ENCODE measurements at places on chromosomes 2 and 18. TPM values are rescaled to one million over a fixed set of nuclear protein-coding genes. Genes with fewer than 3 reads are reported as not detected.

DNA sequence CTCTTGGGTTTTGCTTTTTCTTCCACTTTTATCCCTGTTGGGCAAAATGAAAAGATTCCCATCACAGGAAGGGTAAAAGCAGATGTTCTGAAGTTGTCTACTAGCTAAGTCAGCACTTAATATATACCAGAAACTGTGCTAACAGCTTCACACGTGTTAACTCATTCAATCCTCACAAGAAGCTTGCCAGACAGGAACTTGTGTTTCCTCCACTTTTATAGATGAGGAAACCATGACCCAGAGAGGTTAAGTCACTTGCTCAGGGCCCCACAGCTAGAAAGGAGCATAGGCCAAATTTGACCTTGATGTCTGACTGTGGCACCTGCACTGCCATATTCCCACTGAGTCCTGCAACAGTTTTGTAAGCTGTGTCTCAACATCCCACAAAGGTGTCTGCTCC is 76.8 kb upstream of the EPC2 start:
- no peak for DNase-seq

- no peak for DNase-seq
These were observed 23.1 kb upstream of the COLEC12 start for GRCh38 chr18:523561-523960.

GRCh38 chr2:174086708-174087107 is 121.5 kb upstream of the SP3 start:
- DNase-seq, result no peak

DNA sequence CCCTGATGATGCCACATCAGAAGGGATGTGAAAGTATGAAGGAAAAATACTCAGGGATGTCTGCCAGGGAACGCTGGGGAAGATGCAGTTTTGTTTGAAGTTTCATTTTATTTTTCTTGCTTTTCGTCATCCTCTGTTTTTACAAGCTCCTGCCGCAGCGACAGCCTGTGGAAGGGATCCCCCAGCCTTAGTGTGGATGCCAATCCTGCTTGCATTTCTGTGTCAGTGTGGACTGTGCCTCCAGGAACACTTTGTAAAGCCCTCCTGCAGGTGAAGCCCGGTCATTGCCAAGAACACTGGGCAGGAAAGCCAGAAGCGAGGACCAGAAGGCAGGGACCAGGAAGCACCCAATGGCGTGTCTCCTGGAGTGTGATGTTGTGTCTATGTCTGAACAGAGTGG is 234.3 kb downstream of the SEPTIN10 start:
- peak; percentile 30 for DNase-seq

DNA sequence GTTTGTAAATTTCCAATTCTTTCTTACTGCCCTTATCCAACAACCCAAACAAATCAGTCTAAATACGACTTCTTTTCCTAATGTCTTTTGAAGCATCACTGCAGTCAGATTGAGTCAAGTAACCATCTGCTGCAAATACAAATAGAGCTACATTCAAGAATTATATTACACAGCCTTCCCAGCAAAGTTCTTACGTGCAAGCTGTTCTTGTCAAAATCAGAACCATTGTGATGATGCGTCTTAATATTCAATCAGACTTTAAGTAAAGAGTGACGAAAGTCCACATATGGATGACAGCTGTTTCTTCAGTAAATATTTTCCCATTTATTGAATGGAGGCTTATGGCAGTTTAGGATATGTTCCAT is 943.8 kb downstream of the LRP1B start:
- DNase-seq, result no peak

Gene ANKRD62
- total RNA-seq, result not detected

Gene SCTR
- total RNA-seq, result not detected

Gene BOK
- not detected for total RNA-seq
